ENCODE measurements at places on chromosomes 2 and 18. TPM values are rescaled to one million over a fixed set of nuclear protein-coding genes. Genes with fewer than 3 reads are reported as not detected.

- peak; percentile 66 for DNase-seq
These were observed 22.7 kb upstream of the SPR start for GRCh38 chr2:72864500-72864899.

DNA sequence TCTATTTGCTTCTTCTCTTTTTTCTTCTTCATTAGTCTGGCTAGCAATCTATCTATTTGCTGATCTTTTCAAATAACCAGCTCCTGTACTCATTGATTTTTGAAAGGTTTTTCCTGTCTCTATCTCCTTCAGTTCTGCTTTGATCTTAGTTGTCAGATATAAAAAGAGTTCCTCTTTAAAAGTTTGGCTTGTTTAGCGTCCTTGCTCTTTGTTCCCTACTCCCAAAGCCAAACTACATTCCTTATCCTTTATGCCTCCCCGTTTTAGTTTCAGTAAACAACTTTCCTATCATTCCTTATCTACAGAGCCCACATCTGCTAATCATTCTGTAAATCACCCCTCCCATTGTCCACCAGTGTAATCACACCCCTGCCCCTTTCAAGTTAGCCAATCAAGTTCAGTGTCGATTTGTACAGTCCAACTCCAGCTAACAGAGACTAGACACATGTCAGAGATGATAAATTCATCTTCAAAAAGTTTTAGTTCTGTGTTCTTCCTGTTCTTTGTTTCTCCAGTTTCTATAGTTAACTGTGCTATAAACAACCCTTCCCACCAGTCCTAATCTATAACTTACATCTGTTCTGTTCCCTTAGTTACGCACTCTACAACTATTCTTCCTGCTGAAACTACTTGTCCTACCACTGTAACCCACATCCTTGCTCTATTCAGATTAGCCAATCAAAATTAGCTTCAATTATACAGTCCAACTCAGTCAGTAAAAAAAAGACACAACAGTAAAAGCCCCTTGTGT, 44.4 kb downstream of the TFPI start:
- DNase-seq, result no peak

LYG2 gene
- total RNA-seq, result not detected

DNA sequence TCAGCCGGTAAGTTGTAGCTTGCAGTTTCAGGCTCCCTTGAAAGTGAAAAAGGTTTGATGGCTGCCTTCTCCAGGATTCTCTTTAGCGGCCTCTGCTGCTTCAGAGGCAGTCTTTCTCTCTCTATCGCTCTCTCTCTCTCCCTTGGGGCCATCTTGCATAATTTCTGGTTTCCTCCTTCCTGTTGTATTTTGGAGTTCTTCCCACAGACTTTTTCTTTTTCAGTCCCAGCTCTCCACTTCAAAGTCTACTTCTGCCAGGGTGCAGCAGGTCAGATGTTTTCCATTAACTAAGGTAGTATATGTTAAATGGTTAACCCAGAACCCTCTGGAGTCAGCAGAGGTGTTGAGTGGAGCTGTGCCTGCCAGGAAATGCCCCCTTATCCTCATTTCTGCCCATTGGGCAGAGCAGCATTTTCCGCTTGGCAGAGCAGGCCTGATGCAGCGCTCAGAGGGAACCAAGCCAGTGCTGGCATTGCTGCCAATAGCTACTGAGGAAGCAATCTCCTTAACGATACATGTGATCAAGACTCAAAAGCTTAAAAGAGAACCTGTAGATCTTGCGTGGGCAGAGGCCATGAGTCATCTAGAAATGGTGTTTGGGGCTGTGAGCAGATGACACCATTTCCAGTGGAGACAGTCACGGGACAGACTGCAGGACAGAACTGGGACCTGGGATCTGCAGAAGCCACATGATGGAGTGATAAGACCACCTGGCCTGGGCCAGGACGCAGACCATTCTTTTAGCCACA, 20.8 kb downstream of the DBI start:
- DNase-seq, result peak; percentile 86
